Renal pelvis (tissue), 12 donors: ENCODE measurements at places on chromosomes 7 and 10. TPM values are rescaled to one million over a fixed set of nuclear protein-coding genes. Genes with fewer than 3 reads are reported as not detected.

KLHDC10 gene
- 41.9 TPM for polyA plus RNA-seq

ERVW-1 gene
- polyA plus RNA-seq = 0.53 TPM

PNLIPRP3 gene
- not detected for polyA plus RNA-seq

TAS2R4 gene
- polyA plus RNA-seq = 5.1 TPM
